ENCODE measurements at places on chromosomes 7 and 10.

DNA sequence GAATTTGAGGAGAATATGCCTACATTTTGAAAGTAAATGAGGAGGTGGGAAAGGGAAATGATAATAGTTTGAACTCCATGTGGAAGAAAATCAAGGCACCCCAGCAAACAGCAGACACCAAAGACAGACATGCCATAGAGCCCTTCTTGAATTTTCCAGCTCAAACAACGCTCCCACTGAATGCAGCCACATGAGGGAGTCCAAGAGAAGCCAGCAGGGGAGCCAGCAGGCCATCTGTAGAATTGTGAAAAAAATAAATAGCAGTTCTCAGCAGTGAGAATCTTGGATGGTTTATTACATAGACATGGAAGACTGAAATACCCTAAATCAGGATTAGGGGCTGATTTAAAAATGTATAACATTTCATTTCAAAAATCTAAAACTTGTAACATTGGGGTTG is 1567.3 kb upstream of the LRRTM3 start:
- no peak for DNase-seq

- DNase-seq, result no peak
Measured at GRCh38 chr10:80288849-80289248, 609 bp downstream of the MAT1A start.

DNA sequence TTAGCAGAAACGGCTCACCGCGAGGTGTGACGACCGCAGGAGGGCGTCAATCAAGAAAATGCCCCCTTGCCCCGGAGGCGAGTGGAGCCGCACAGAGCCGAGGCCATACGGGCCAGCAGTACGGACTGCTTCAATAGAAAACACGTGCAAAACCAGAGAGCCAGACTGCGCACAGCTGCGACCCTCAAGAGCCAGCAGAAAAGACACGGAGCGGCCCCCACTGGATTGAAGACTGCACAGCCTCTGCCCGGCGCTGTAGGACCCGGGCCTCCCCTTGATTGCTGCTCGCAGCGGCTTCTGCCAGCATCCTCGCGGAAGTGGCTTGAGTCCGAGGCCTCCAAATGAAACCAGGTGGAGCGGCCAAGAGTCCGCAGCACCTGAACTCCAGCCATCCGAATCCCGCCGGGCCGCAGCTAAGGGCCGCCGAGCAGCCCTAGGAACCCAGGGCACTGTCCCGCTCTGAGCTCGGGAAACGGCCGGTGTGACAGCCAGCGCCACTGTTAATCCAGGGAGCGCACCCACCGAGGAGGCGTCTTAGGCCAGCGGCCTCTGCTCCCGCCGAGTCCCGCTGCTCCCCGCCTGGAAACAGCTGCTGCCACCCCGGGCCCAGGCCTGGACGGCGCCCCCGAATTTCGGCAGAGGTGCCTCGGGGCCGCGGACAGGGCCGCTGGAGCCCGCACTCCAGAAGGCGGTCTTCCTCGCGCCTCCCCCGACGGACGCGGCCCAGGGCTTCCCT is 660 bp upstream of the HHEX start:
- peak; percentile 6 for DNase-seq

GRCh38 chr10:22927661-22928403 is at the start of gene ARMC3:
Gene ARMC3 (plus strand): TSS chr10:22928053. CDS start chr10:22931997, 3,944 bp downstream.
- DNase-seq, result peak; percentile 80

DNA sequence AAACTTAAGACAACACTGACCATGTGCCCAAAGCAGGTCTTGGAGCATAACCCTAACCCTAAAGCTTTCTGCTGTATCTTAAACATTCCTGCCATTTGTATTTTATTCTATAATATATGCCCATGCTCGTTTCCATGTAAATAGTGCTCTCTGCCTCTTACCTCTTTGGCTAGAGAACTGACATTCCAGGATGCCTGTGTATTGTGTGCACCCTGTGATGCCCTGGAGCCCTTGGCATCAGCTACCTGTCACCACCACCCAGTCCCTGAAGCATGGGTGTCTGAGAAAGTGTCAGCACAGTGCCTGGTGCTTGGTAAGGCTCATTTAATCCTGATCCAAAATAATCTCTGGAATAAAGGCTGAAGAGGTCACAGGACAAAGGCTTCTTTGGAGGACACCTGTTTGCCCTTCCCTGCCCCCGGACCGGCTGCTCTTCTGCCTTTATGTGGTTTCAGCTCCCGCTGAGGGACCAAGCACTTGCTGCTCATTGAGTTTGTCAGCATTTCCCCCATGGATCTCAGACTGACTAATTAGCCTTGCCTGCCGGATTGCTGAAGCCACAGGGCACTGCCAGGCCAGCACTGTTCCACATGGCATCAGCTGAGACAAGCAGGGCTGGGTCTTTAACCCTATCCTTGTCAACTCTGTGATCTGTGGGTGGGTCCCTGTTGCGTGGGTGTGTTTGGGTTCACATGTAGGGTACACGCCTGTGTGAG is 139.1 kb upstream of the SORCS3 start:
- no peak for DNase-seq

GRCh38 chr10:103114876-103115275 is 78.2 kb downstream of the NT5C2 start:
- no peak for DNase-seq

DNA sequence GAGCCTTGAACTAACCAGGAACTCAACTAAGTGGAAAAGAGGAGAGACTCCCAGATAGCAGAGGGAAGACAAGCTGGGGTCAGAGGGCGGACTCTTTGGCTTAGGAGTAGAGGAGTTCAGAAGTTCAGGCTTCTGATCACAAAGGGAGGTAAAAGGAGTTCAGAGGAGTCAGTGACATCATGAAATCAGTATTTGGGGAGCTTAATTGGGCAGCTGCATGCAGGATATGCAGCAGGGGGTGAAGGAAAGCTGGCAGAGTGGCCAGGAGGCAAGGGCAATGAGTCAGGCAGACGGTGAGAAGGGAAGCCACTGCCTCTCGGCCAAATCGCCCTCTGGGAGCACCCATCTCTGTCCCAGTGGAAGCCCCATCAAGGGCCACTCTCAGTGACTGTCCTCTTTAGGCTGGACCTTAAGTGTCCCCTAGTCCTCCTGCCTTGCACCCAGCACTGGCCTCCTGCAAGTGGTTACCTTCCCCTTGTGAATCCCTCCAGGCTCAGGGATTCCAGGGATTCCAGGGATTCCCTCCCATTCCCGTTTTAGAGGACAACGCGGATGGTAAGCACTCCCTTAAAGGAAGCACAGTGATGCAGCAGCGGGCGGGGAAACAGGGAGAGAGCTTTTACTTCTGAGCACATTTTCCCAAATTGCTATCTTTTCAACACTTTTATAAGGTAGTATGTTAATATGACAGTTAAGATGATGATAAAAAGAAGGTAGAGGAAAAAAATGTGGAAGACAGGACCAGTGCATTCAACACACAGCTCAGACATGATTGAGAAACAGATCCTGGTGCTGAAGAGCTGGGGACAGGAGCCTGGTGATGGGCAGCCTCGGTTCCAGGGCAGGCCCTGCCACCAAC is 72.6 kb downstream of the KCNMA1 start:
- no peak for DNase-seq

- no peak for DNase-seq
Measured at GRCh38 chr10:101120884-101121653, 10.0 kb upstream of the TLX1 start.

GRCh38 chr10:26488344-26488743 is 50.2 kb downstream of the APBB1IP start:
- DNase-seq, result no peak

DNA sequence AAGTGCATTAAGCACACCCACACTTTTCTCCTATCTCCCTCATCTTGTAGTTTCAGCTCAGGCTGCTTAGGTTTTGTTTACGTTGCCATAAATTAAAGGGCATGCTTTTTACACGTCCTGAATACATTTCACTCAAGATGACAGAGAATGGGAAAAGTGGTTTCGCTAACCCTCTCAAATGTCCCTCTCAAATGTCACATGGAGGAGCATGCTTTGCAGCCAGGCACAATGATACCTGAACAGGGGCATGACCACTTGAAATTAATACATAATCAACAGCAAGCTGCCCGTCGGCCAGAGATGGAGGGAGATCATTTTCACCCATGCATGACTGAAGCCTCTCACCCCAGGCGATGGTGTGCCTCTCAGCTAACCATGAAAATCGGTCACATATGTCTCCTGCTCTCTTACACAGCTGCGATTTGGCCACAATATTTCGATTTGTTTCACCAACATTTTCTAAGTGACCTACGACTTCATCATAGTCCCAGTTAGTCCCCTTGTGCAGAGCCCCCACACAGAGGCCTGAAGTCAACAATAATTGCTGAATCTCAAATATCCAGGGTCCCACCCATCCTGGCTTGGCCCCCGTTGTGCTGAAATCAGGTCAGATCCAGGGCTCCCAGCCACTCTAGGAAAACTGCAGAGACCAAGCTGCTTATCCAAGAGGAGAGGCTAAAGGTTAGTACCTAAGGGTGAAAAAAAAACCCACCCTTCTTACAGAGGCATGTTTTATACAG is 373.9 kb upstream of the NFE2L3 start:
- DNase-seq, result no peak

- no peak for DNase-seq
Measured at GRCh38 chr10:108902619-108903285, 1020.6 kb downstream of the XPNPEP1 start.

DNA sequence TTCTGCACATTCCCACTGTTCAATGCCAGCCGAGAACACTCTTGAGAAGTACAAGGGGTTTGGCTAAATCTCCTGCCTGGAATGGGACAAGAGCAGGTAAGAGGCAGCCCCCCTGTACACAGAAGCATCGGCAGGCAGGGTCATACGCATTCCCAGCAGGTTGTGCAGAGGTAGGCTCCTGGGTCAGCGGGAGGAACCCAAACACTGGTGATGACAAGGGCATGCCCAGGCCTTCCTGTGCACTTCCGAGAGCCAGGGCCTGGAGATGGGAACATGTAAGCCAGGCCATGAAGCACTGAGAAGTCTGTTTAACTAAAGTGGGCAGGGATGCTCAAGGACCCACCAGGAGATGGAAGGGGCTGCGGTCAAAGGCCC is 130.3 kb upstream of the CHST15 start:
- no peak for DNase-seq

DNA sequence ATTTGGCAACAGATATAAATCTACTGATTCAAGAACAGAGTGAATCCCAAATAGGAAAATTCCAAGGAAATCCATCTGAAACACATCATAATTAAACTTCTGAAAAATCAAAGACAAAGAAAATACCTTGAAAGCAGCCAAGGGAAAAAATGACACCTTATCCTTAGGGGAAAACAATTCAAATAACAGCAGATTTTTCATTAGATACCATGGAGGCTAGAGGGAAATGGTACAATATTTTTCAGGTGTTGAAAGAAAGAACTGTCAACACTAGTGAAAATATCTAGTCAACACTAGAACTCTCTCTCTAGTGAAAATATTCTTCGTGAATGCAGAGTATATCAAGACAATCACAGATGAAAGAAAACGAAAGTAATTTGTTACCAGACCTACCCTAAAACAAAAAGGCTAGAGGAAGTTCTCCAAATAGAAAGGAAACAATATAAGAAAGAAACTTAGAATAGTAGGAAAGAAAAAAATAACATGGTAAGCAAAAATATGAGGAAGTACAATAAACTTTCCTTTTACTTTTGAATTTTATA is 5.7 kb upstream of the FAM241B start:
- no peak for DNase-seq

GRCh38 chr10:58641708-58642107 is 129.0 kb downstream of the BICC1 start:
- DNase-seq, result no peak

DNA sequence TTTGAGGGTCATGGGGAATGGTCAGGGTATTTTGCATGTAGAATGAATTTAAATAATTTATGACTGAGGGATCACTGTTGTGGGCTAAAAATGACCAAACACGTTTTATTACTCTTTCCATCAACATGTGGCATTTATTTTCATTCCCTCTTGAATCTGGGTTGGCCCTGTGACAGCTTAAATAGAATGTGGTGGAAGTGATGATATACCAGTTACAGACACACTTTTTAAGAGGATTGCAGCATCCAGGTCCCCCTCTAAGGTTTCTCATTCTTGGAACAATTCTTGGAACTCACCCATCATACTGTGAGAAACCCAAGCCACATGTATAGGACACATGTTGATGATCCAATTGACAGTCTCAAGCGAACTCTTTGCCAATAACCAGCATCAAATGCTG is 272.4 kb downstream of the ETV1 start:
- no peak for DNase-seq

- no peak for DNase-seq
Measured at GRCh38 chr7:45585628-45586027, 11.5 kb downstream of the ADCY1 start.

DNA sequence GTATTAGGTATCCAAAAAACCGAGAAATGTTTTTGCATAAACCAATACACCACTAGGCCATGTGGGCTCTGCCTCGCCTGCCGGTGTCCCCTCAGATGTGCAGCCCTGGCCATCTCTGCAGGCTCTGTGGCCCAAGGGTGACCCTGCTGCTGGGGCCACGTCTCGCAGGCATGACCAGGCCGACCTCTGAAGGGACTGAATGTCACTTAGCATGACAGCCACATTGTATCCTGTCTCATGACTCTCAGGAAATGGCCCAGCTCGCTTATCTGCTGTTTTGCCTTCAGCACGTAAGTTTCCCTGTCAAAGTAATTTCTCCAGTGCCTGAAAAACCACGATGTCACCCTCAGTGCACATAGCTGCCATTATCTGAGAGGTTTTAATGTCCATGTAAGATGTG is 49.5 kb upstream of the ZNF32 start:
- no peak for DNase-seq

- no peak for DNase-seq
Measured at GRCh38 chr10:54826994-54827560, 26.0 kb upstream of the PCDH15 start.

DNA sequence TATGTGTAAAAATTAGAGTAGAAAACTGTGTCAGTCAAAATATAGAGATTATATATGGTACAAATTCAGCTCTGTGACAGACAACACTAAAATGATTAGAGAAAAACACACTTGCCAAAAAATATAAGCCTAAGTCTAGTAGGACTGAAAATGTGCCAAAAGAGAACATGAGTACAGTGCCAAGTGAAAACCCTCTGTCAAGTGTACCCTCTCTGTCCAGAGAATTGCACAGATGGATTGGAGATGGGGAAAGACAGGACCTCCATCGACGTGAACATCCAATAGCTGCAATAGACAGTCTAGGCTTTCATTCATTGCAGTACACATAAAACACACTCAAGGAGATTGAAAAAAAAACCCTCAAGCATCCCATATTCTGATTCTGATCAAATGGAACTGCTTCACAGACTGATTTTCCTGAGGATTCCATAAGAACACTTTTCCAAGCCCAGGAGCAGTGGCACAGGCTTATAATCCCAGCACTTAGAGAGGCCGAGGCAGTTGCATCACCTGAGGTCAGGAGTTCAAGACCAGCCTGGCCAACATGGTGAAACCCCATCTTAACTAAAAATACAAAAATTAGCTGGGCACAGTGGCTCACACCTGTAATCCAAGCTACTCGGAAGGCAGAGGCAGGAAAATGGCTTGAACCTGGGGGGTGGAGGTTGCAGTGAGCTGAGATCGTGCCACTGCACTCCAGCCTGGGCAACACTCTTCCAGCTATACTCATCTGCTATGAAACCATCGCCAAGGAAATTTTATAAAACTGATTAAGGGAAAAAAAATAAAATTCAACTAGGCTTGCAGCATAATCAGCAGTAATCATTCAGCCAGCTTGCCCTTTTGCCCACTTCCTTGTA is 110.0 kb upstream of the TRIM24 start:
- no peak for DNase-seq

- DNase-seq, result no peak
Measured at GRCh38 chr10:109774121-109774440, 149.2 kb downstream of the XPNPEP1 start.
